GM12892 (cell line): ENCODE measurements at places on chromosomes 12 and 14.

DNA sequence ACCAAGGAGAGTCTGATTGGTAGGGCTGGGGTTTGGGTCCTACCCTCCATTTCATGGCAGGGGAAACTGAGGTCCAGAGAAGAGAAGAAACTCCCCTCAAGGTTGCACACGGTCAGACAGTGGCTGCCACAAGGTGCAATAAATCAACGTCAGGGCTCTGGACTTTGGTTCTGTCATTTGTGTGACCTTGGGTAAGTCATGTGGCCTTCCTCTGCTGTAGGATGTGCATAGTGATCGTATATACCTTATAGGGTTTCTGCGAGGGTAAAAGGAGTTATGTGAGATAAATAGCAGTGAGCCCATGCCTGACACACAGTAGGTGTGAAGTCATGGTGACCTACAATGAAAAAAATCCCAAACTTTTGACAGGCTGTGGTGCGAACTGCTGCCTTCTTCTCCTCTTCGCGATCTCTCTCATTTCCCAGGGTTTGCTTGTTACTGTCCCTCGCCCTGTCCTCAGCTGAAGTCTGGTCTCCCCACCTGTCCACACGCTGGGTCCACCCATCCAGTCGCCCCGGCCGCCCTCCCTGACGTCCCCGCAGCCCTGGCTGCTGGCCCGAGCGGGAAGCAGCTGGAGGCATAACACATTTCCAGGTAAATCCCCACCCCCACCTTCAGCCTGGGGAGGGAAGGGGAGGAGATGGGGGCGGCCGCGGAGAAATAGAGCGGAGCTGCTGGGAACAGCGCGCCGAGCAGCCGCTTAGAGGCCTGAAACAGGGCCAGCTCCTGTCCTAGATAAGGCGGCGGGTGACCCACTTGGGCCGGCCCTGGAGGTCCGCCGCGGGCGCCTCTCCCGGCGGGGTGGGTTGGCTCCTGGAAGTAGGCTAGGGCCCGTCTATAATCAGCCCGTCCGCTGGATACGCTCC is 1.8 kb upstream of the FAM222A start:
- no peak for DNase-seq

DNA sequence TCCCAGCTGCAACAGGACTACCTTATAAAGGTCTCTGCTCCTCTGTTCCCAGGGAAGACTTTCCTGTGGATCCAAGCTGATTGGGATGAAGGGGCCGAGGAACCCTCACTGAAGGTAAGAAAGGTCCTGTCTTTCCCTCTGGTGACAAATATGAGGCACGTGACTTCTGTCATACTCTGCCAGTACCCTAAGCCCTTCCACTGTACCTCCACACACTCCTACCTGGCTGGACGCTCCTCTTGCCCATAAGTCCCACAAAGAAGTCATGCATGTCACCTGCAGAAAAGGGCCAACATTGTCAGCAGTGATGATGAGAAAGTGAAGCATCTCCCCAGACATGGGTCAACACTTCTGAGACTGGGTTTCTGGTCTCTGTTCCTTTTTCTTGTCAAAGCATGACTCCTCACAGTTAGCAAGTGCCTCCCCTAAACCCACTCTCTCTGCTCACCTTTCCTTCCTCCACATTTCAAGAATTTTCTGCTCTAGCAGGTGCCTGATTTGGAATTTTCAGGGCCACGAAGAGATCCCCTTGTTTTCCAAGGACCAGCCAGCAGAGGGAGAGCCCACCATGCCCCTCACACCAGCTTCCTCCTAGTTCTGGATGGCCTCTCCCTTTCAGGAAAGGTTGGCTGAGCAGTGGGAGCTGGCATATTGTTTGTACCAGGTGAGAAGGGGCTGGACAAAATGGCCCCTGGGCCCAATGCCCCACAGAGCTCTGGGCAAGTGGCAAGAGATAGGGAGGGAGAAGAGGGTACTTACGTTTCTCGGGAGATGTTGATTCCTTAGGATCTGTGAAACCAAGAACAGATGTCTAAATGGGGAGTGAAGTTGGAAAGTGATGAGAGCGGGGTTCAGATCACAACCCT is 3.5 kb downstream of the TAC3 start:
- no peak for DNase-seq

GRCh38 chr12:67357376-67358125 is 88.4 kb downstream of the CAND1 start:
- no peak for DNase-seq

GRCh38 chr12:49200919-49201594 is 12.2 kb upstream of the TUBA1A start:
- DNase-seq: no peak

GRCh38 chr14:73422515-73422914 is 35.8 kb downstream of the NUMB start:
- DNase-seq: no peak
